Stimulated activated CD4-positive, alpha-beta T cell treated with anti-CD3 and anti-CD28 coated beads, Interleukin-1b, Interleukin-23, amount 100 ng/mL, for 1 hour (primary cell): ENCODE measurements at places on chromosomes 1 and 21.

DNA sequence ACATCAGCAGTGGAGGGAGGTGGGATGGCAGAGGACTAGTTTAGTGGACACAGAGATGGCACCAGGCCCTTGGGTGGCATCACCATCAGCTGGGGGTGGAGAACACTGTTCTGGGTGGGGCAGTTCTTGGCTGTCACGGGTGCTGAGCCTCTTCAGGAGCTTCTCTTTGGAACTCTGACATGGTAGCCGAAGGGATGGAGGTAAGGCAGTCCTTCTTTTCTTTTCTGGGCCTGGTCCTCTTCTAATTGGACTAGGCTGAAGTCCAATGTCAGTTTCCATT, 8.3 kb upstream of the MEF2D start:
- no peak for DNase-seq

- no peak for DNase-seq
These were observed 235.4 kb downstream of the PBX1 start for GRCh38 chr1:164794356-164794755.

GRCh38 chr21:26732432-26733221, 112.6 kb downstream of the ADAMTS1 start:
- DNase-seq: no peak

DNA sequence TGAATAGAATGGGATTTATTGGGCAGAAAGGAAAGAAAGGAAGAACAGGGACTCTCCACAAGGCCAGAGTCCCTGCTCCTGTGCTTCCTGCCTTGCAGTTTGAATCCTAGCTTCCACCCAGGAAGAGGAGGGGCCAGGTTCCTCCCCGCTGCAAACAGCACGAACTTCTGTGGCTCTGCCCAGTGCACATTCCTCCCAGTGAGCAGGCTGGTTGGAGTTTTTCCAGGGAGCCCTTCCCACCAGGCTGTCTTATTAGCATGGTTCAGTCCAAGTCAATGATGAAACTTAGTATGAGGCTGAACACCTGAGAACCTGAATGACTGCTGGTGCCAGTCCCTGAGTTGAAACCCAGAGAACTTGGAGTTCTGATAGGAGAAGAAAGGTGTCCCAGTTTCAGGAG, 247.2 kb downstream of the DUSP10 start:
- DNase-seq: no peak

DNA sequence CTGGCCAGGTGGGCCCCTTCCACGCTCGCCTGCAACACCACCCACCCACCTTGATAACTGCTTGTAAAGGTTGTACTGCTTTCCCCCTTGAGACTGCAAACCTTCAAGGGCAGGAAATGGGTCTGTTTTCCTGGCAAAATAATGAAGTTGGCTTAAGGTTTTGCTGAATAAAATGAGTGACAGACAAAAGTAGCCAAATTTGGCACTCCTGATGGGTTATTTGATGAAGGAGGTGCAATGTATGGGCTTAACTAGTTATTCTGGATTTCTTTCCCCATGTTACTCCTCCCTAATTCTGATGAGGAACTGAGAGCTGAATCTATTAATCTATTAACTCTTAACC, 14.6 kb upstream of the HLCS start:
- DNase-seq: no peak

- no peak for DNase-seq
These were observed 78.1 kb upstream of the RAB4A start for GRCh38 chr1:229192853-229193252.

- DNase-seq: no peak
These were observed 112.4 kb upstream of the ZBTB40 start for GRCh38 chr1:22339237-22339636.

- no peak for DNase-seq
These were observed 53.9 kb downstream of the OPTC start for GRCh38 chr1:203547771-203548421.

GRCh38 chr1:167252986-167253385, 32.3 kb downstream of the POU2F1 start:
- DNase-seq: no peak

DNA sequence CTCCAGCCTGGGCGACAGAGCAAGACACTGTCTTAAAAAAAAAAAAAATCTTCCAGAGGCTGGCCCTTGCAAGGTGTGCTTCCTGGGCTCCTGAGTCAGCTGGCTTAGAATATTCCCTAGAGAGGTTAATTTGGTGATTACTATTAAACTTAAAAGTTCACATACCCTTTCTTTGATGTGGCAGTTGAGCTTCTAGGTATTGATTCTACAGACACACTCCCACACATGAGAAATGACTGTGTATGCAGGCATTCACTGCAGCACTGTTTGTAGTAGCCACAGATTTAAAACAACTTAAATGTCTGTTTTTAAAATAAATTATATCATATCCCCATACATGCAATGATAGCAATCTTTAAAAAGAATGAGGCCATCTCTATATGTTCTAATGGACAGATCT, 93.4 kb downstream of the GDAP2 start:
- no peak for DNase-seq
